ENCODE measurements at places on chromosomes 7 and 10. TPM values are rescaled to one million over a fixed set of nuclear protein-coding genes. Genes with fewer than 3 reads are reported as not detected.

The HTR7 gene
- total RNA-seq = not detected

DNA sequence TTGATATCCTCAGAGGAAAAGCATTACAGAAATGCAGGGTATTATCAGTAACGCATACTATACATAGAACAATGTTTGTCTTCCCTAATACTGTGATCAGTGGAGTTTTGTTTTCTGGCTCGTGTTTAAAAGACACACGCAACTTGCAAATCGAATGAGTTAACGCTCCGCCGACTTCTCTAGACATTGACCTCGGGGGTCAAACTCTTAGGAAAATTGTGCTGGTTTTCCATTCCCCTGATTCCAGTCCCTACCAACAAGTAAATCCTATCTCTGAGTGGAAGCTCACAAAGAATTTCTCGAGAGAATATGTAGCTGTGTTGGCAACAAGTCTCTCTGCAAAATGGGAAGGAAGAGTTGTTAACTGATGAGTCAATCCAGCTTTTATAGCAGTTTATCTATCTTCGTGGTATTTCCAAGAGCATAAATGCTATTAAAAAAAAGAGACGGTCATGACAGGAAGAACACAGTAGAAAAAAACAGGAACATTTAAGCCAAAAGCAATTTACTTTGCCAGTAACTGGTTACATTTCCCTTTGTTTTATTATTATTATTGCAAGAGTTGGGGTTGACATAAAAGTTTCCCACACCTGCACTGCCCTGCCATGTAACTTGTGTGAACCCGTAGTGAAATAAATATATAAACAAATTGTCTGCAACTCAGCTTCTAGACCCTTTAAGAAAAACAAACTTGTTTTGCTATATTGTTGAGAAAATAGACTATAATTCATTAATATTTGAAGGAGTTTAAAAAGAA, 144.4 kb downstream of the ARID5B start:
- H3K27me3 ChIP-seq = no peaks in the 10 kb centered on the region
- peaks cover 44% of the 10 kb centered on the region for H3K36me3 ChIP-seq

DNA sequence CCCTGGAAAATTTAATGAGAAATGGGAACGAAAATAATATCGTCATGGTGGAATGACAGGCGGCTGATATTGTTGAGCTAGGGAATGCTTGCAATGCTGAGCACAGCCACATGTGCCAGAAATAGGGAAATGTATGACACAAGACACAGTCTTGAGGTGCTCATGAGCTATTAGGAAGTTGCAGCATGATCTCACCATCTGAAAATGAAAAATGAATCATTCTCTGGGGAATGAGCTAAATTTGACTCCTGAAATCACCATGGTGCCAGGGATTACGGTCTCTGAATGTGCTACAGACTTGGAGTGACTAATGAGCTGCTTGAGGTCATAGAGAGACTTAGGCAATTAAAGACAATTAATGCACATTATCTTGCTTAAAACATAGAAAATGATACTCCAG, 845.0 kb downstream of the CNTNAP2 start:
- H3K36me3 ChIP-seq = no peaks in the 10 kb centered on the region
- DNase-seq = no peak
- H3K4me3 ChIP-seq = no peak overlapping the region
- H3K4me1 ChIP-seq = no peaks in the 10 kb centered on the region

The BNIP3 gene
- 93.3 TPM for total RNA-seq

The OPN1SW gene
- not detected for total RNA-seq
